ENCODE measurements at places on chromosomes 1 and 21.
A peak's percentile ranks its signal among the peaks of the same experiment; 100 is the strongest.

GRCh38 chr1:182392050-182393028 is 749 bp upstream of the GLUL start:
- peak; percentile 89 for DNase-seq

- no peak for DNase-seq
Measured at GRCh38 chr1:241229216-241229615, 127.8 kb downstream of the RGS7 start.

DNA sequence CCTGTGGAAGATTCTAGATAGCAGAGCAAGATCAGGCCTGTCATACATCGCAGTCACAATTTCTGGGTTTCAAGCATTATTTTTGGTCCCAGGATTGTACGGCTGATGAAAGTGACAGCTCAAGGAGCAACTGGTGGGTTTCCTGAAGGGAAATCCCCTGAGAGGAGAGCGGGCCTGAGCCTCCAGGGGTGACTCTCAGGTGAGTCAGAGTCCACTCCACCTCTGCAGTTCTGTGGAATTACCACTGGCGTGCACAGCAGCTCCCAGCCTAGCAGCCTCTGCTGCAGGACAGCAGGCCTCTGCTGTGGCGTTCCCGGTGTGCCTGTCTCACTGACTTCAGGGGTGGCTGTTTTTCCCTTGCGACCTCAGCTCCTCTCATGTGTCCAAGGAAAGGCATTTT is 24.4 kb downstream of the SLC66A1 start:
- DNase-seq: no peak

DNA sequence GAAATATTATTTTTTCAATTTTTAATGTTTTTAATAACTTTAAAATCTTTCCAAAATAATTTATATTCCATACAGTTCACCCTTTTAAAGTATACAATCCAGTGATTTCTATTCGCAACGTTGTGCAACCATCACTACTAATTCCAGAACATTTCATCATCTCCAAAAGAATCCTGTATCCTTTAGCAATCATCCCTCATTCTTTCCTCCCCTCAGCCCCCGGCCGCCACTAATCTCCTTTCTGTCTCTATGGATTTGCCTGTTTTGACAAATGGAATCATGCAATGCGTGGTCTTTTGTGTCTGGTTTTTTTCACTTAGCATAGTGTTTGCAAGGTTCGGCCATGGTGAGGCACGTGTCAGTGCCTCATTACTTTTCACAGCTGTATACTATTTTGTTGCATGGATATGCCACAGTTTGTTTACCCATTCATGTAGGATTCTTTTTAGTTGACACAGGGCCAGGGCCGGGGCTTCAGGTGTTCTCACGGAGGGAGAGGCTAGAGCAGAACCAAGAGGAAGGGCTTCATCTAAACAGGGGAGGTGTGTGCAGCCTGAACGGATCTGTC is 40.6 kb upstream of the ZBTB40 start:
- DNase-seq: no peak

GRCh38 chr1:10623686-10624145 is 149.0 kb downstream of the PEX14 start:
- no peak for DNase-seq

GRCh38 chr1:69246710-69247109 is 321.0 kb upstream of the LRRC7 start:
- no peak for DNase-seq

- DNase-seq: no peak
Measured at GRCh38 chr1:205074513-205074912, 9.7 kb downstream of the TMEM81 start.

GRCh38 chr1:190436615-190437014 is 41.0 kb downstream of the BRINP3 start:
- DNase-seq: no peak

GRCh38 chr21:42356046-42356445 is 5.3 kb upstream of the TFF2 start:
- no peak for DNase-seq

DNA sequence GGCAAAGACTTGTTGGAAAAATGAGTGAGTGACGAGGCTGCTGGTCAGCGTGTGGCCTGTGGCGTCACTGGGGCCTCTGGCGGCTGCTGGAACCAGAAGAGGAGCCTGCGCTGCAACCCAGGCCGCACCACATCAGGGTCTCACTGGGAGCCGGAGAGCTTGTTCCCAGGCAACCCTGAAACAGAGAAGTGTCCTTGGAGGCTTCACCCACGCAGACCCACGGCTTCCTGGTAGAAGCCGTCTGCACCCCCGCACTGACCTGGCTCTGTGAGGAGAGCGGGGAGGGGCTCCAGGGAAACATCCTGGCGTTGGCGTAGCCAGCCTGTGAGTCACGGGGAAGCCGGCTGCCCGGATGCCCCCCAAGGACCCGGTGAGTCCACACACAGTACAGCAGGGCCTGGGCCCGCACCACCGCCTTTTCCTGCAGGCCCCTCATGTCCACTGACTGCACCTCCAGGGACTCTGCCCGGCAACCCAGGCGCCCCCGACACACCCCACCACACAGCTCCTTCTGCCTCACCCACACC is 57.4 kb downstream of the COL6A1 start:
- no peak for DNase-seq

DNA sequence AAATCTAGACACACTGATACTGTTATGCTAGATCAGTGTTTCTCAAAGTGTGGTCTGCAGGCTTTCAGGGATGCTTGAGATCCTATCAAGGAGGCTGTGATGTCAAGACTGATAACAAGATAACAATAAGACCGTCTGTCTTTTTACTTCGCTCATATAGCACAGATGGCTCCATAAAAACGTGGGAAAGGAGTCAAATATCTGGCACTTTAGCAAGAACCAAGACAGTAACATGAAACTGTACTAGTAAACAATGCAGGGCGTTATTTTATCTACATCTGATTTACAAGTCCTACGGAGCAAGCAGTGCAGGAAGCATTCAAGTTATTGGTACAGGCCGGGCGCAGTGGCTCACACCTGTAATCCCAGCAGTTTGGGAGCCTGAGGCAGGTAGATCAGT is 3.6 kb upstream of the SPRR3 start:
- DNase-seq: no peak

- no peak for DNase-seq
Measured at GRCh38 chr21:45741691-45742090, 98.2 kb downstream of the PCBP3 start.

GRCh38 chr21:45306832-45307571 is 19.3 kb upstream of the POFUT2 start:
- peak; percentile 74 for DNase-seq

DNA sequence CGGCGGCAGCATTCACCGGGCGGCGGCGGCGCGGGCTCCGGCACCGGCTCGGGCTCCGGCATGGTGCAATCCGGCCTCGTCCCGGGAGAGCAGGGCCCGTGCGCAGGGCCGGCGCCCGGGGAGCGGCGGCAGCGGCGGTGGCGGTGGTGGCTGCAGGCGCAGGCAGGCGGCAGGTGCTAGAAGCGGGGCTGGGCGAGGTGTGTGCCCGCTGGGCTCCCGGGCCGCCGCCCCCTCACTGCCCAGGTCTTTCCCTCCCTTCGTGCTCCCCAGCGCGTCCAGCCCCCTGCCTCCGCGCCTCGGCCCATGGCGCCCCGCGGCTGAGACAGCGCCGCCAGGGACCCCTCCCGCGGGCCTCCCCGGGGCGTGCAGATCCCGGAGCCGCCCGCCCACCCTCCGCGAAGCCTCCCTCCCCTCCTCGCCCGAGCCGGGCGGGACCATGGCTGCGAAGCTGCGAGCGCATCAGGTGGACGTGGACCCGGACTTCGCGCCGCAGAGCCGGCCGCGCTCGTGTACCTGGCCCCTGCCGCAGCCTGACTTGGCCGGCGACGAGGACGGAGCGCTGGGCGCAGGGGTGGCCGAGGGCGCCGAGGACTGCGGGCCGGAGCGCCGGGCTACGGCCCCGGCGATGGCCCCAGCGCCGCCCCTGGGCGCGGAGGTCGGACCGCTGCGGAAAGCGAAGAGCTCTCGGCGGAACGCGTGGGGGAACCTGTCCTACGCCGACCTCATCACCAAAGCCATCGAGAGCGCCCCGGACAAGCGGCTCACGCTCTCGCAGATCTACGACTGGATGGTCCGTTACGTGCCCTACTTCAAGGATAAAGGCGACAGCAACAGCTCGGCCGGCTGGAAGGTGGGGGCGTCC is 492 bp downstream of the FOXO6 start:
- DNase-seq: peak; percentile 69

GRCh38 chr1:185843297-185843869 is 109.2 kb downstream of the HMCN1 start:
- DNase-seq: no peak

DNA sequence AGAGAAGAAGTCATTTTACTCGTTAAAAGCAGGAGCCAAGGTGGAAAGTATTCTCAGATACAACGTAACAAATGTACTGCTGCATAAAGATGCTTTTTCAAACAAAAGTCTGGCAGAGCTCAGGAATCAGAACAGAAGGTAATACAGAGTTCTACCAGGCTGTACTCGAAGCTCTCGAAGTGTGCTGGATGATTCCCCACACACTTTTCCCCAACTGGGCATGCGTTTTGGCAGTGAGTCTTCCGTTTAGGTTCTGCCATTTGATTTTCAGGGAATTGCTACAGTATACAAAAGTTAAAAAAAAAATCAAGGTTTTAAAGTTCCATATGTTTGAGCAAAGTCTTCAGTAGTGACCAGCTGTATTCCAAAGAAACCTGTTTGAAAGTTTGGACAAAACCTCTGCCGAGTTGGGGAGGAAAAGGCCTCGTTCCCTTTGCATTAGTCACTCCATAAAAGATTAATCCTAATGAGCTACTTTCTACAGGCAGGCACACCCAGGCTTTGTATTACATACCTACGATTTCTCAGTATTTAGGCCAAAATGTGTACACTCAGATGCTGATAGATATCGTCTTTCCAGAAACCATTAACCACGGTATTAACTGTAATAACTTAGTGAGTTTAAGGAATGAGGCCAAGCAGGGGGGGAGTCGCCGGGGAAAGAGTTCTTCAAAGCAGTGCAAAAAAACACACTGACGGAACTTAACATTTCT is 477.1 kb downstream of the LMO4 start:
- DNase-seq: peak; percentile 36

DNA sequence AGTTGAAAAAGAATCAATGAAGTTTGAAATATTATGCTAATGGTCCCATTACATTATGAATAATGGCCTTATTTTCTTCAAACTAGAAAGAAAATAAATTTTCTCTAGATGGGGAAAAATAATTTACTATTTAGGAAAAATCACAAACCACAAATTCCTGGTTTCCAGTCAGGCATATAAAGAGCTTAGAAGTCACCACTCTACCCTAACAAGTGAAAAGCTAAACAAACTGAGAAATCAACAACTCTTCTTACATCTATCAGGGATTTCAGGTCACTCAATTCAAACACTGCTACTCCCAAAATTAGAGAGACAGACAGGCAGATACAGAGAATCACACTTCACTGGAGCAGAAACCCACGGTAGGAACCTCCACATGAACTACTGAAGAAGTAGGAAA is 82.1 kb upstream of the LRRC7 start:
- no peak for DNase-seq

DNA sequence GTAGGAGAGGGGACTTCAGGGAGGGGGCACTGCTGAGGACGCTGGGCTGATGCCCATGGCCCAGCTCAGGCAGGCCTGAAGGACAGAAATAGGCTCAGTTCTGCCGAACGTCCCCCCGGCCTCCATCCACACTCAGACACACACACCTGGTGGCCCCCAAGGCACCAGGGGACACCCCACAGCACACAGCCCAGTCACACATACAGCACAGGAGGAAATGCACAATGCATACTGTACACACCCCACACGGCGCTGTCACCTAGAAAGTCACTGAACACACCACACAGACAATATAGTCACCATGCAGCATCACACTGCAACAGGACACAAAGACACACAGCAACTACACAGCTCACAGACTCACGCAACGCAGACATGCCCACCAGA is 562 bp downstream of the SYTL1 start:
- DNase-seq: no peak

DNA sequence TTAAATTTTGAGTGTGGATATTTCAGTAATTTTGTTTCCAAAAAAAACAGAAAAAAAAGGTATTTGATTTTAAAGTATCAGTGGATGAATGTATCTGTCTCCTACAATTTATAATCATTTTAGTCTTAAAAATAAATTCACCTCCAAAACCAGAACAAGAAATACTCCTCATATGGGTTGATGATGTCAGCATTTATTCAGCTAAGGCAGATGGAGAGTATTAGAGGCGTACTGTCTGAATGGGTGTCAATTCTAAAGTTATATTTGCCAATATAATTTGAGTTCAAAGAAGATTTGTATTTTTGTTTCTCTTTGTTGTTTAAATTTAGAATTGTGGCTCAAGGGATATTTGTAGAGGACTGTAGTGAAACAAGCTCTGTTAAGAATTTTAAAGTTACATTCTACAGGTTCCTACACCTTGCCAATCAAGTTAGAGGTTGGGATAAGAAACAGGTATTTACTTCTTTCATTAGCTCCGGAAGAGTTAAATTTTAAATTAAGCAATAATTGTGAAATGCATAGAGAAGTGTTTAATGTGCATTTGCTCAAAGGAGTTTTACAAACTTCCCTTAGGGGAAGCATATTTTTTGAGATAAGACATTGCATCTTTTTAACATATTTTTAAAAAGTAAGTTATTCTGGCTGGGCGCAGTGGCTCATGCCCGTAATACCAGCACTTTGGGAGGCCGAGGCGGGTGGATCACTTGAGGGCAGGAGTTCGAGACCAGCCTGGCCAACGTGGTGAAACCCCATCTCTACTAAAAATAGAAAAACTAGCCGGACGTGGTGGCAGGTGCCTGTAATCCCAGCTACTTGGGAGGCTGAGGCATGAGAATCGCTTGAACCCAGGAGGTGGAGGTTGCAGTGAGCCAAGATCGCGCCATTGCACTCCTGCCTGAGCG is 1.2 kb downstream of the PLA2G4A start:
- DNase-seq: no peak

DNA sequence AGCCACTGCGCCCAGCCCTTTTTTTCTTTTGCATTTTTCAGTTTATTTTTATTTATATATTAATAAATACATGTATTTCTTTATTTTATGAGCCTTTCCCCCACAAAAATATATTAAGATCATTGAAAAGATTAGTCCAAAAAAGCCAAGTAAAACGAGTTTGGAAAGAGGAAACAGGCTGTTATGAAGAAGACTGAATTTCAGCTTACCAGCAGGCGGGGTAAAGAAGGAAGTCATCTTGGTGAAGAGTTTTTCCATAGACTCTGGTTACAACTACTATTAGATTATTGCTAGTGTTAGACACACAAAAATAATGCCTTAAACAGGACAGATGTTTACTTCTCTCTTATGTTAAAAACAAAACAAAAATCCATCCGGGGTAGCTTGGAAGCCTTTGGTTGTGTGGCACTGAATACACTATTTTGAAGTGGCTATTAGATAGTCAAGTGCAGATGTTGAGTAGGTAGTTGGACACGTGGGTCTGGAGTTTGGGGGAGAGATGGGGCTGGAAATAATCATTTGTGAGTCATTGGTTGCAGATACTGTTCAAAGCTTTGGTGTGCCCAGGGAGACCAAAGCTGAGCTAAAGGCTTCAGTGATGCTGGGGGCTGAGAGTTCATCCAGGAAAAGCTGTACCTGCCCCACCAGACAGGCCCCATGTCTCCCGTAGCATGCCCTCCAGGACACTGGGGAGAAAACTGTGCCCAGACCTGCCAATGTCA is 8.7 kb upstream of the LRRC71 start:
- no peak for DNase-seq

DNA sequence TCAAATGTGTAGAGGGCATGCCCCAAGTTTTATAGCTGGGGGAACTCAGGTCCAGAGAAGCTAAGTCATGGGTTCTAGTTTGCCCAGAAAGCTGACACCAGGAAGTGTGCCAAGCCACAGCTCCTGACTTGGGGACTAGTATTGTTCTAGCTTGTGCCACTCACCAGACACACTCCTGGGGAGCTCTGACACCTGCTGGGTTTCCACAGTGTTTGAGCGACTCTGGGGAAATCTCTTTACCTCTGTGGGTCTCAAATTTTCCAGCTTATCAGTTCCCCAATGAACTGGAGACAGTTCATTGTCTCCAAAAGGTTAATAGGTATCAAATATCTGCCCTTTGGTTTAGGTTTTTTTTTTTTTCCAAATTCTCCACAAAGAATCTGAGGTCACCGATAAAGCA is 4.2 kb downstream of the KISS1 start:
- DNase-seq: no peak
